ENCODE measurements at places on chromosomes 3 and 15.
A peak's percentile ranks its signal among the peaks of the same experiment; 100 is the strongest.

- DNase-seq, result no peak
Measured at GRCh38 chr3:152030320-152030719, 156.9 kb downstream of the SUCNR1 start.

DNA sequence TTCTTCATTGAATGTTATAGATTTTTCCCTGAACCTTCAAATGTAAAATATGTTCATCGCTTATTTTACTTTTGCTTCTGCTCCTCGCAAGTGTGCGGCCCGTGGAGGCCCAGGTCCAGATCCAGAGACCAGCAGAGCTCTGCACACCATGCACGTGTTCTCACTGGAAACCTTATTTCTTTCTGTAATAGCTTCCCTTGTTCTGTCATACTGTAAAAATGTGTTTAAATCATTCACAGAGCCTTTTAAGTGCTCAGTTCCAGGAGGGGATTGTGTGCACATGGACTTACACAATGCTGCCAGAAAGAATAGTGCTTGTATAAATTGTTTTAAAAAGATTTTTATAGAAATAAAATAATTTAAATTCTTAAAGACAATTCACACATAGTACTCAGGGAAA is 359.3 kb downstream of the GABRG3 start:
- DNase-seq, result no peak

GRCh38 chr3:185914911-185915629 is 22.7 kb downstream of the TRA2B start:
- DNase-seq, result no peak

GRCh38 chr3:198113206-198114053 is 153.4 kb downstream of the LMLN start:
- no peak for DNase-seq

GRCh38 chr3:24545887-24546286 is 51.2 kb upstream of the THRB start:
- DNase-seq, result peak; percentile 15

GRCh38 chr3:185270262-185270955 is 16.6 kb upstream of the EHHADH start:
- no peak for DNase-seq

DNA sequence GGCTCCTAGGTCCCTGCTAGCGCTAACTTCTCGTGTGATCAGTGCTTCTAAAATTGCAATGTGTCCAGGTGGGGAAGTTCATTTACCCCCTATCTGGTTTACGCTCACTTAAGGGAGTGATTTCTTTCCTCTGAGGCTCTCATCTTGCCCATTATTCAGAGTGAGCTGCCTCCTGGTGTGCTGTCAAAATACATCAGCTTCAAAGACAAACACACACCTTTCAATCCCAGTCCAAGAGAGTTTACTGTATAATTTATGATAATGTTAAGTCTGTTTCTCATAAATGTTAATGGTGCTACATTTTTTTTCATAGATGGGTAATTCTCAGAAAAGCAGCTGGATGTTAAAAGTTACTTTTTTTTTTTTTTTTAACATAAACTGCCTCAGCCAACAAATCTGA is 112.3 kb downstream of the RORA start:
- no peak for DNase-seq

DNA sequence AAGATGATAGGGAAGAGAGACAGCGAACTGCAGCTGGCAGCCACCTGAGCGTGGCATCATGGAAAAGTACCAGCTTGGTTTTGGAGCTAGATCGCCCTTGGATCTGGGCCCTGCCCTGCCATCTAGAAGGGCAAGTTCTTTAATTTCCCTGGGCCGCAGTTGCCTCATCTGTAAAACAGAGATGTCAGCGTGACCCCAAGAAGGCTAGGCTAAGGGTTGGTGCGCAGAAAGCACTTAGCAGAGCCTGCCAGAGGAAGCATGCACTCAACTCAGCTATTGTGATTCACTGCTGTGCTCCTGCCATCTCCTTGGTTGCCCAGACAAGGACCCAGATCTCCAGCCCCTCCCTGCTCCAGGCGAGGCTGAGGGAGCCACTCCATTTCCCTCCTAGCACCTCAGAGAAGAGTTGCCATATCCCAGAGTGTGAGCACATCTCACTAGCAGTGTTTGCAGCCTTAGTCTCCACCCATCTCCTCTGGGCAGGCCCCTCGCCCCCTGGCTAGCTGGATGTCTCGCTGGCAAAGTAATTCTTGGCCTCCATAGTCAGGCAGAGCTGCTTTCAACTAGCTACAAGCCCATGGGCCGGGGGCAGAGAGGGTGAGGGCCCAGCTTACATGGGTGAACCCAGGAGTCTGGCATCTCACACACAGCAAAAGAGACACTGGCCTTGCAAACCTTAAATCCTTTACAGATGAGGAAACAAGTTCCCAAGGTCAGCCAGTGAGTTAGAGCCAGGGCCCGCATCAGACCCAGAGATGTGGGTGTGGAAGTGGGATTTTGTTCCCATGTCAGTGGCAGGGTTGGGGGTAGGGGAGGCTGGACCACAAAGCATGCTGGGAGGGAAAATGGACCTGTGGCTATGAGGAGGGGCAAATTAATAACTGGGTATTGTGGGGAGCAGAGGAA is 280.7 kb upstream of the TLE3 start:
- no peak for DNase-seq

DNA sequence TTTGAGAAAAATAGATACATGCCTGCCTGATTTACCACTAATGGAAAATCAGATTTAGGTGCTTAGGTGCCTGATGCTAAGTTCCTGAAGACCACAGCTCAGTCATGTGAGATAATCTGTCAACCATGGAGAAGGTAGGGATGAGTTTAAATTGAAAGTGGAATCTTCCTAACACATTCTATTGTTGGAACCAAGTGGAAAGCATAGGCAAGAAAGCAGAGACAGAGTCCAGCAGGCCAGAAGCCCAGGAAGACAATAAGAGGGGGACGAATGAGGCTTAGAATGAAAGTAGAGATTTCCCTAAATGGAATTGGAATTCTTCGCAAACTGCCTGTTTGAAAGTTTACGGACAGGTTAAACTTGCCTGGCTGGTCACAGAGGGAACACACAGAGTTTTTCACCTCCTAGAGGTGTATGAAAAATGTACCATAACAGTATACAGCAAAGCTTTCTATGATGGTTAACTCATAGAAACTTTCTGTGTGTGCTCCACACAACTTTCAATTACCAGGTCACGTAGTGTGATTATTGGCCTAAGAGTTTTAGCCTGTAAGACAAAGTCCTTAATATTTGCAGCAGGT is 453.8 kb upstream of the KCNMB2 start:
- no peak for DNase-seq

- no peak for DNase-seq
Measured at GRCh38 chr15:83207009-83207659, 489 bp downstream of the HDGFL3 start.

DNA sequence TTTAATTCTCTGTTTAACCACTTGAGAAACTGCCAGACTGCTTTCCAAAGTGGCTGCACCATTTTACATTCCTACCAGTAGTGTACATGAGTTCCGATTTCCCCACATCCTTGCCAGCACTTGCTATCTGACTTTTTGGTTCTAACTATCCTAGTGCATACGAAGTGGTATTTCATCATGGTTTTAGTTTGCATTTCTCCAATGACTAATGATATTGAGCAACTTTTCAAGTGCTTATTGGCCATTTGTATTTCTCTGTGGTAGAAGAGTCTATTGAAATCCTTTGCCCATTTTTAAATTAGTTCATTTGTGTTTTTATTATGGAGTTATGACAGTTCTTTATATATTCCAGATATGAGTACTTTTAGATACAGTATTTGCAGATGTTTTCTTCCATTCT is 247.8 kb downstream of the GABRB3 start:
- no peak for DNase-seq

DNA sequence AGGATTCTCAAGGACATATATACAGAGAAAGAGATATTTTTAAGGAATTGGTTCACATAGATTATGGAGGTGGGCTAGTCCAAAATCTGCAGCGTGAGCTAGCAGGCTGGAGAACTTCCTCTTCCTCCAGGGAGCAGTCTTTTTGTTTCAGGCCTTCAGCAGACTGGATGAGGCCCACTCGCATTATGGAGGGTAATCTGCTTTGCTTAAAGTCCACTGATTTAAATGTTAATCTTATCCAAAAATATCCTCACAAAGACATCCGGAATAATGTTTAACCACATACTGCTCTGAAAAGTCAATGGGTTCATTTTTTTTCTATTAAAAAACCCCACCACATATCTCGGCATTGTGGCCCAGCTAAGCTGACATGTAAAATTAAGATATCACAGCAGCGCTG is 22.2 kb upstream of the NRROS start:
- no peak for DNase-seq

- DNase-seq, result no peak
Measured at GRCh38 chr3:1823867-1824266, 274.8 kb upstream of the CNTN4 start.

- no peak for DNase-seq
Measured at GRCh38 chr15:79938143-79938542, 32.9 kb downstream of the BCL2A1 start.

- no peak for DNase-seq
Measured at GRCh38 chr3:6251612-6252400, 609.1 kb upstream of the GRM7 start.

DNA sequence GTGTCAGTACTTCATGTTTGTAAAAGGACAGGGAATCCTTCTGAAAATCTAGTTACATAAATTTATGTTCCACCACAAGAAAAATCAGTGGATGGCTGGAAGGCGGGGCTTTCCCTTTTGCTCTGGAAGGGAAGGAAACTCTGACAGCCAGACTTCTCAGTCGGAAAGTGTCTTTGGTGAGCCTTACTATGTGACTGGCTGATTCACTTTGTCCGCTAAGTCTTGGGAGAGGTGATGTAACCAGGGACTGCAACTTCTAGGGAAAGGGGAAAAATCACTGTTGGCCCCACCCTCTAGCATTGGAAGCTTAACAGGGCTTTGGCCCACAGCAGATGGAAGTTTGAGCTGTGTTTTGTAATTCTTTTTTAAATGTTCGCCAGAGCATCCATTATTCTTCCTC is 281.4 kb upstream of the CTDSPL start:
- DNase-seq, result no peak

DNA sequence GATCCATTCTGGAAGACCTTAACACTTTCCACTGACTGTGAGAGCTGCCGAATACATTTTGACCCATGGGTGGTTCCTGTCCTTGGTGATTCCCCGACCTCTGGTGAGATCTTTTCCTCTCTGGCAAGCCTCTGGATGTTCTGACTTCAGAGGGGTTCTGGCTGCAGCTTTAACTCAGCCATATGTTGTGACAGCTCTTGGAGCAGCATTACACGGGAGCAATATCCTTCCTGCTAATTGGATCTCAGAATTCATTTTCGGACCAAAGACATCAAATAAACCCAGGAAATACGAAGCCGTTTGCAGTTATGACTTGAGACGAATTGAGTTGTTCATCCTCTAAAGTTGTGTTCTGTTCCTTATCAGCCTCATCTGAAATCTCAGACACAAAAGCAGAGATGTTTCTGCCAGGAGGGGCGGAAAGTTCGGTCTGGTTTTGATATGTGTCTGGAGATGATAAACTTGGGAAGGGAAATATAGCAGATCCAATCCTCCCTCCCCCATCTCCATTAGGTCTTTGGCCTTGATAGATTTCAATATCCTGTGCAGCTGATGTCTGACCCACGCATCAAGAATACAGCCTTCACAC is 10.0 kb downstream of the TMEM158 start:
- no peak for DNase-seq

Data from GM04504 (cell line).